ENCODE measurements at places on chromosomes 3 and 15.

DNA sequence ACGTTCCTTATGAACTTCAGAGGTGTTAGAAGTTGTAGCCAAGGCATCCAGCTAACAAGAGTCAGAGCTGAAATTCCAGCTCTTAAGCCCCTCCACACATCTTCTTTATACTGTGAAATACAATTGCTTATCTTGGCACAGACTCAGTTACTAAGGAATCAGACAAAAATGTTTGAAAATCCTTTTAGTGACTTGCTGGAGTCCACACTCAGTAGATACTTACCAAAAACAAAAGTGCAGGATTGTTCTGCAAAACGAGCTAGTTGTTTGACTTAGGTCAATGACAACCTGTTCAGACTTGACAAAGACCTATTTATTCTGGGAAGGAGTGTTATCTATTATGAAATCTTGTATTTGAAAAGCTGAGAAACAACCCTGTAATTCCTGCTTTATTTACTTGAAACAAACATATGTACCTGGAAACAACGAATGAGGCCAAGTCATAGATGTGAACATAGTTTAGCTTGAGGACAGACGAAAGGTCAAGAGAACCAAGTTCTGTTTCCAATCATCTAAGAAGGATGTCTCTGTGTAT, 38.5 kb downstream of the B3GNT5 start:
- DNase-seq, result no peak

GRCh38 chr3:190032923-190033322, 87.8 kb downstream of the P3H2 start:
- no peak for DNase-seq

DNA sequence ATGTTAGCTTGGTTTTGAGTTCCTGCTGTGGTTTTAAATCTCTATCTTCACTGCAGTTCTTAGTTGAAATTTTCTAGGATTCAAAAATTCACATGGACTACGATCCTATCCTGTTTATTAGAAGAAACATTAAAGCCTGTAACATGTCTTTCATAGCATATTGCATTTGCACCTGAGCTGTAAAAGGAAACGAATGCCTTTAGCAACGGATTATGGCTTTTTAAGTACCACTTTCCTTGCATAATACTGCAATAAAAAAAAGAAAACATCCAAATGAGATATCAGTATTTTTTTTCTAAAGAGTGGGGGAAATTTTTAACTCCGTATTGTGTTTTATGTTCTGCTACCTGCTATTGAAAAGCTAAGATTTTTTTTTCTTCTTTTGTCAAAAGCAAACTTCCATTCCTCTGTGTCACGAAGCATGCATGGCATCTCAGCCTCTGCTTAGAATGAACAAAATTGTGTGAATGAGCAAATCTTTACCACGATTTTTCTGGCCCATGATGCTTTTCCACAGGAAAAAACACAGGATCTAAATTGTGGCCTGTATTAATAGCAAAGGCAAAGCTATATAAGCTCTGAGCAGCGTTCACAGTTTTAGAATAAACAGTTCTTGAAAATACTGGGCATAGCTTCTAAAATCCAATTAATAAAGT, 110.0 kb upstream of the CDIN1 start:
- DNase-seq, result no peak

DNA sequence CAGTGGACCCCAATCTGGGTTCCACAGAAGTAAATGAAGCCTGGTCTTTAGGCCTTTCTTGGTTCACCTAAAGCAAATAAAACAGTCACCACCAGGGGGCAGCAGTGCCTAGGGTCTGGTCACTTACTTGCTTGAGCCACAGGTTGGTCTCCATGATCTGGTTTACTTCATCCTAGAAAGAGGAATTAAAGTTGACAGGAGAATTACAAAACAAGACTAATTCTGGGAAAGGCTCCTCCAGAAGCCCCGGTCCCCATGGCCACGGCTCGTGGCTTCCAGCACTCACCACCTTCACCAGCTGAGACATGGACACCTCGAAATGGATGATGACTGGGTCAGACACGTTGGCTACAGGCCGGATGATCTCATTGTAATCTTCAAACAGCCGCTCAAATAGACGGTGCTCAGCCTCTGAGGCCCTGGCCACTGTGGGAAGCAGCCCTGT, 2.3 kb downstream of the CHRNA3 start:
- DNase-seq, result peak; percentile 32

DNA sequence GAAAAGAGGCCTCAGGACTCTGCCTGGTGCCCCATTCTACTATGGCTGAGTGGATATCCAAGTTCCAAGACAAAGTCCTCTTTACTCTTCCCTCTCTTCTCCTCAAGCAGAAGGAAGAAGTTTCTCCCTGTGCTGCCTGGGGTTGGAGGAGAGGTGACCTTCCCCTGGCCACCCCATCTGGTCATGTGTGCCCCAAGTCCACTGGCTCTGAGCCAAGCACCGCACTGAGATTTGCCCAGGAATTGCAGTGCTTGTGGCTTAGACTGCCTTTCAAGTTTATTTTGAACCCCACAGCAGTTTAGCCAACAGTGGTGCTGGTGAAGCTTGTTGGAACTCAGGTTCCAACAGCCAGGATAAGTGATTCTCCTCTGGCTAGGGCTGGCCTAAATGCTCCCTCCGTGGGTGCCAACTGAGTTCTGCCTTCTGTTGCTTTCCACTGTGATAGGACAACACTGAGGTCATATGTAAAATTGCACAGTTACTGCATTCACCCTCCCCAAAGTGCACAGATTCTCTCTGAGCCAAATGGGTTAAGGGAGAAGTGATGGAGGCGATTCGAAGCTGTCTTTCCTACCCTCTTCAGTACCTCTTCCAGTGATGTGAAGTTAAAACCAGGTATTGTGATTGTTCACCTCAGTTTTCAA, 69.9 kb downstream of the TMCO5A start:
- no peak for DNase-seq

GRCh38 chr3:40597441-40597840, 72.7 kb downstream of the ZNF621 start:
- DNase-seq, result no peak

DNA sequence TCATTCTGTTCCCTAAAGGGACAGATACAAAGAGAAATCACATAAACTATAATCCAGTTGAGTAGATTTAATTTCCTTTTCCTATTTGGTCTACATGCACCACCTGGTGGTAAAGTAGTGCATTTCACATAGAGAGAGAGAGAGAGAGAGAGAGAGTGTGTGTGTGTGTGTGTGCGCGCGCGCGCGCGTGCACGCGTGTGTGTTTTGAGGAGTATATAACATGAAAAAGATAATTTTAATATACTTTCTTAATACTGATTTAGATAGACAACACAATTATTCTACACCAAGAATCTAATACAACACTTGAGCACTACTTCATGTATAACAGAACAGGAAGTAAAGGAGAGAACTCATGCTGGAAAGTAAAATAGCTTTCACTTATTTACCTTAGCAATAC, 1.1 kb upstream of the FGF7 start:
- no peak for DNase-seq

- no peak for DNase-seq
Measured at GRCh38 chr15:80507638-80508316, 103.6 kb downstream of the ARNT2 start.

DNA sequence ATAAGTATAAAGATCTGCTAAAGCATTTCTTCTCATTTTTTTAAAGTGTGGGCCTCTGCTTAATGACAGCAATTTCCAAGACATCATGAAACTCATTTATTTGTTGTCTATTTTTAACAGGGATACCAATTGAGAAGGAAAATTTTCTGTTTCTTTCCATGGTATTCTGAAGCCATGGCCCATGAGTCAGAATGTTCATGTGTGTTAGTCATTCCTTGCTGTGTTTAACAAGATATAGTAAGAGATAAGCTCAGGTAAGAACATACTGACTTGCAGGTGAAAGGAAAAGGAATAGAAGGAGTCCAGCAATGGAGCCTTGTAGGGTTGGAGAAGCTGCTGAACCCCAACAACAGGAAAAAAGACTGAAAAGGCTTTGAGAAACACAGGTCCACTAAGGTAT, 17.0 kb upstream of the ARID3B start:
- no peak for DNase-seq

- DNase-seq, result no peak
Measured at GRCh38 chr3:47747558-47747957, 34.1 kb downstream of the SMARCC1 start.

All from T-helper 22 cell (primary cell).